ENCODE measurements at places on chromosomes 11 and 22.

GRCh38 chr22:23565305-23565914, 14.7 kb downstream of the IGLL1 start:
- DNase-seq: peak; percentile 3

- peak; percentile 77 for DNase-seq
Observed at GRCh38 chr11:62012451-62012831, 45.0 kb upstream of the FTH1 start.

DNA sequence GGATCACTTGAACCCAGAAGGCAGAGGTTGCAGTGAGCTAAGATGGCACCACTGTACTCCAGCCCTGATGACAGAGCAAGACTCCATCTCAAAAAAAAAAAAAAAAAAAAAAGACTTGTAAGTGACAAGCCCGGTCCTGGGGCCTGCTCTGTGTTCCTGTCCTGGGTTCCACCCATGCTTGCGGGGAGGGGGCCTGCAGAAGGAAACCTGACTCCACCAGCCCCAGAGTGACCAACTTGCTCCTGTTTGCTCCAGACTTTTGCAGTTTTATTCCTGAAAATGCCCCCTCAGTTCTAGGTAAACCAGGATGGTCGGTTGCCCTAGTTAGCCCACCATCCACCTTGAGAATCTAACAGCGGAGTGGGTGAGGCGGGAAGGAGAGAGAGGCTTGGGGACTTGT, 10.1 kb upstream of the LRP5 start:
- no peak for DNase-seq

DNA sequence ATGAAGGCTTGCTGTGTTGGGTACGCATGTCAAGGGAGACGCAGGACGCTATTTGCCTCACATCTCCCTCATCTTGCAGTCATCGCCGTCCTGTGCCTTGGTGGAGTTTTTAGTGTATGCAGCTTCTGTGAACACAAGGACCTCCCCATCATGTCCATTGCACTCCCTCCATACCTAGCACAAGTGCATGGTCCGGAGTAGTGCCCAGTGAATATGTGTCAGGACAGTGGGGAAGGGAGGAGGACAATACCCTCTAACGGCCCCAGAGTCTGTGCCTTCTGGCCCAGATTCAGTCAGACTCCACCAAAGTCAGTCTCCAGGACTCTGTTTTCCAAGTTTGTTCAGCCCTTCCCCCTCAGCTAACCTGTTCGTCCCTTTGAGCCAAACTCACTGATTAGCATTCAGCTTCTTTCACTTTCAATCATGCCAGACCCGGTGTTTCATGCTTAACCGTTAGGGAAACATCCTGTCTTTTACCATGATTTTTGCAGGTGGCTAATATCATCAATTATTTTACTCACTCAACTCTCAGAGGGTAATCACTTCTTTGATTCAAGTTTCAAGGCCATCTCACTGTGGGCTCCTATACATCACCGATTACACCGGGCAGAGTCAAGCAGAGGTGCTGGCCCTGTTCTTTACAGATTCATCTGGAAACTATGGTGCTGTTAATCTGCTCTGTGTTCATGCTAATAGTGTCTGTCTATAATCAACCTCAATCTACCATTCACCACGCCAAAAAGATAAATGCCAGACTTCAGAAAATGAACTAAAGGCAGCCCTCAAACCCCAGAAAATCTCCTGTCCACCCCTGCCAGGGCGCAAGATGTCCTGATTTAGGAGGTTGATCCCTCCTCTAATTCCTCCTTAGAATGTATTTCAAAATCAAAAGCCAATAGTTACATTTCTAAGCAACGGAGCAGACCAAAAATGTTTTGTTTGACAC, 156.5 kb downstream of the RRAS2 start:
- DNase-seq: no peak

DNA sequence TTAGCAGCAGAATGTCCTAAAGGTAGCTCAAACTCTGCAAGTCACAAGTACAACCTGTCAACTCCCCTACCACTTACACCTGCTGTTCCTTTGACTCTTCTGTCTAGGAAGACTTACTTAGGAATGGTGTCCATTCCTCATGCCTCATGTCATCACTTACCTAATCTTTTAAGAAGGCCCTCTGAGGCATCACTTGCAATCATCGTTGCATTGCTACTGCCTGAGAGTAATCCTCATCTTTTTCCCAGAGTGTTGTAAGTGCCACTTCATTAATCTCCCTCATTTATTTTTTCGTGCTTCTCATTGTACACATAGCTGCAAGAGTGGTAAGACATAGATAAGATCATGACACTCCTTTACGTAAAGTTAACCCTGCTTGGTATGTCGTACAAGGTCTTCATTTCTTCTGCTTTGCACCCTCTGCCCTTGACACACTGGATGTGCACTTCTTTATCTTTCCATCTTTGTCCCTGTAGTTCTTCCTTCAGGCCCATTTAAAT, 54.6 kb downstream of the SFI1 start:
- no peak for DNase-seq

DNA sequence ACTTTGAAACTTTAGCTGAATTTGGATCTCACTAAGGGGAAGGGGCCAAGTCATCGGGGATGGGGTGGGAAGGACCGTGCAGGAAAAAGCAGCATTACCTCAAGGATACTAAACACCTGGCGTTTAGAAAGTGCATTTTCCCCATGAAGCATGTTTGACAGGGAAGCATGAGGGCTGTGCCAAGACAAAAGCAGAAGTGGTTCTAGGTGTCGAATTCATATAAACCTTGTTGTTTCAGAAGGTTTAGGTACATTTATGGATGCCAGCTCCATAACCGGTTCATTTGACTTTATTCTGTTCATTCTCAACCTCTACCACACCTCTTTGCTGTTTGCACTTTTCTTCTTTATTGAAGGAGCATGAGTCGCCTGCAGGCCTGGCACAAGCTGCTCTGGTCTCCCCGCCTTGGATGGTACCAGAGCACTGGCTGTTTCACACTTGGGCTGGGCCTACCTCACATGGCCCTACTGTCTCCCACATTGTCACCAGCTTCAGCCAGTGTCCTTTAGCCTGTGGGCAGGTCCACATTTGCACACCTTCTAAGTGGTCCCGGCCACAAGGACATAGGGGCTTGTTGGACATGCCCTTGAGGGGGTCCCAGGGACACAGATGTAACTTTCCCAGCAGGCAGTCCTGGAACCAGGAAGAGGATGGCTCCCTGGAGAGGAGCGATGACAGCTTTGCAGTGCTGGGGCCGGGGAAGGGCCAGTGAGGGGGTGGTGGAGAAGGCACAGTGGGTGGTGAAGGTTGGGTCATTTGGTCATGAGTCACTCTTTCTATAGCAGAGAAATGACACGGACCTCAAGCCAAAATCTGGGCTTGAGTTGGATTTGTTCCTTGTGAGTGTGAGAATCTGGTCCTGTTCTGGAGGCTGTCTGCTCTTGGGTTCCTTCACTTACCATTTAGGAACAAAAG, 3.2 kb upstream of the ST14 start:
- peak; percentile 77 for DNase-seq

DNA sequence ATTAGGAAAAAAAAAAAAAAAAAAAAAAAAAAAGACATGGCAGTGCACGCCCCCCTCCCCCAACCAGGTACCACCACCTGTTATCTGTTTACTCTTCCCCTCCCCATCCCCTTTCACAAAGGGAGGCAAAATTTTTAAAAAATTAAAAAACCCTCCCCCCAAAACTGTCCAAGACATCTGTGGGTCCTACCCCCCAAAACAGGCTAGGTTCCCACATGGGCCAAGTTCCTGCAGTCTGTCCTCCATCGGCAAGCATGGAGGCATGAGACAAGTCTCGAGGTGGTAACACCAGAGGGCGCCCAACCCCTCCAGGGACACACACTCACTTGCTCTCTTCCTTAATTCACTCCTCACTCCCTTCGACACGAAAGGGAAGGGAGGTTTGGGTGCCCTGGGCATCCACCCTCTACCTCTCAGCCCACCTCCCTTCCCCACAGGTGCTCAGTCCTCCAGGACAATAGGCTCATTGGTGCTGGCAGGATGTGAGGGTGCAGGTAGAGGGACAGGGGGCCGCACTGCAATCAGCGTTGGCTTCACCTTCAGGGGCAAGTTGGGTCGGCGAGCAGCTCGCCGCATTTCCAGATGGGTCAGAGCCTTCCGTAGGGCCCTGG, 2.2 kb upstream of the TUT1 start:
- DNase-seq: peak; percentile 85

GRCh38 chr11:2221591-2221990, 48.8 kb downstream of the ASCL2 start:
- no peak for DNase-seq

DNA sequence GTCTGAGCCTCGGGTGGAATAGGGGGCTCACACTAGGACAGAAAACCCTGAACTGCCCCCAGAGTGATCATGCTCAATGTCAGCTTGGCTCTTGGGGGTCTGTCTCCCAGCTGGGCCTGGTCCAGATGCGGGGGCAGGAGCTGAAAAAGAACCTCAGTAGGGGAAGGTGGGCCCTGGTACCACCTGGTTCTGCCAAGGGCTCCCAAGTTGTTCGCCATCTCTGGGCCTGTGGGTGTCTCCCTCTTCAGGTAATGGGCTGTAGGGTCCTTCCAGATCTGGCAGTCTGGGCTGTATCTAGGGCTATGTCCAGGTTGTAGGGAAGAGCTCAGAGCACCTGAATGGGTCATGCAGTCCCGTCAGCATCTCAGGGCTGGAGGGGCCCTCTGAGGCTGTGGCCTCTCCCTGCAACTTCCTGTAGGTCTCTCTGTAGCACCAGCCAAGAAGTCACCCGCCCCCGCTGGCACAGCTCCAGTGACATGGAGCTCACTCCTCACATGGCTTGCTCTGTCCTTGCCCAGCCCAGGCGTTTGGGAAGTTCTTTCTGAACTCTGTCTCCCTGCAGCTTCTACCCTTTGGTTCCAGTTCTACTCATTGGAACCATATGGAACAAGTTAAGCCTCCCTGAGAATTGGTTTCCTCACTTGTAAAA, 33.0 kb upstream of the SOX10 start:
- DNase-seq: peak; percentile 75

All from suppressor macrophage treated with lipopolysaccharide for 4 hours (primary cell).